ENCODE measurements at places on chromosomes 3 and 15.

DNA sequence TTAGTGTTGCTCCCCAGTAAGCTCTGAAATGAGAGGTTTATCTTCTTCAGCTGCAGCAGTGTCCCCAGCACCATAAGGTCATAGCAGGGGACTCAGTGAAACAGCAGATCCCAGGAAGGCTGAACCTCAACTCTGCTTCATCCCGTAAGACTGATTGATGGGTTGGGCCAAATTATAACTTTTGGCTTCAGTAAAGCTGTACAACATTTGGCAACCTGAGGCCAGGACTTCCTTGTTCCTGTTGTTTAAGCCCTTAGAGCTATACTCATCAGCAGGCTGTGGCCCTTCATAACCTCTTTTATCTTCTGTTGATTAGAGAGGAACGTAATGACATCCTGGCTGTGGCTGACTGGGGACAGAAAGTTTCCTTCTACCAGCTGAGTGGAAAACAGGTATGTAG is 29.0 kb downstream of the IFT122 start:
- DNase-seq, result no peak

GRCh38 chr15:90300988-90301706 is 35.7 kb downstream of the NGRN start:
- no peak for DNase-seq

GRCh38 chr3:125043599-125044151 is 12.1 kb downstream of the HEG1 start:
- DNase-seq, result no peak

DNA sequence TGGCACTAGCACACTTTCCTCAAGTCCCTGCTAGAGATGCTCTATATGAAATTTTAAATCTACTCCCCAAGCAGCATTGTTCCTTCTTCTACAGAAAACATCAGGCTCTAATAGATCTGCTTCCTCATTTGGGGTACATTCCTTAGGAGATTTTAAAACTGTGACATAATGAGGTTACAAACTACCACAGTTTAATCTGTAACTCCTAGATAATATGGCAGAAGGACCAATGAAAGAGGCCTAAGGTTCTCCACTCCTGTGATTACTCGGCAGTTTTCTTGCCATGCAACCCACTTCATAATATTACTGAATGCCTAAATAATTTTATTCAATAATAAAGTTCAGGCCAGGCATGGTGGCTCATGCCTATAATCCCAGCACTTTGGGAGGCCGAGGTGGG is 16.1 kb downstream of the ZNF106 start:
- no peak for DNase-seq

- no peak for DNase-seq
These were observed 54.6 kb downstream of the MCCC1 start for GRCh38 chr3:183044547-183045229.

GRCh38 chr3:83894223-83894622 is 1064.6 kb upstream of the CADM2 start:
- DNase-seq, result no peak

GRCh38 chr3:58432905-58433304 is 727 bp downstream of the PDHB start:
- no peak for DNase-seq

- DNase-seq, result peak; percentile 33
These were observed 300.9 kb downstream of the PYDC2 start for GRCh38 chr3:191761906-191762305.

DNA sequence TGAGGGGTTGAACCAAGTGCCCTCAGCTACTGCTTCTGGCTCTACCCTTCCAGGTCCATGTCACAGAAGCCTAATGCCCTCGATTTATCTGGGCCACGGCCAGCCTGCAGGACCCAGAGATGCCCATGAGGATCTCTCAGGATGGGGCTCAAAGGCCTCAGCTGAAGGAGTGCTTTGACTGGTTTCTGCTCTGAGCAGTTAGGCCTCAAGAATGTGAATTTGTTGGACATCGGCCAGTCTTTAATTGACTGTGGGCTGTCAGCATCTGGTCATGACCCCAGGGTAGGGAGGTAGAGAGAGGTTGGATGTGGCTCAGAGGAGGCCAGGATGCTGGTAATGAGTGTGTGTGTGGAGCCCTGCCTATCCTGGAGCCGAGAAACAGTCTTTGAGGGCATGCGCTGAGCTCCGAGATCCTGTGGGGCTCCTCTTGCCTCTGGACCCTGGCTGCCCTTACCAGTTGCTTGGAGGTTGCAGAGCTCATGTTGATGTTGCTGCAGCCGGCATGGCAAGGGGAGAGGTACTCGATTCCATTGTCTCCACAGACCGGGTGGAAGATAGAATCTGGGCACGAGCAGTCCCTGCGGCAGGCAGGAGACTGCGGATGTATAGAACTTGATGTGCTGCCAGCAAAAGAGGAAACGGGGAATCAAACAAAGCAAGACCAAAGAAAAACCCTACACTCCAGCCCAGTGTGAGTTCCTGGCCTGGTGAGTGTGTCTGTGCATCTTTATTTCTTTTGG is 49.1 kb upstream of the RAB6B start:
- no peak for DNase-seq

DNA sequence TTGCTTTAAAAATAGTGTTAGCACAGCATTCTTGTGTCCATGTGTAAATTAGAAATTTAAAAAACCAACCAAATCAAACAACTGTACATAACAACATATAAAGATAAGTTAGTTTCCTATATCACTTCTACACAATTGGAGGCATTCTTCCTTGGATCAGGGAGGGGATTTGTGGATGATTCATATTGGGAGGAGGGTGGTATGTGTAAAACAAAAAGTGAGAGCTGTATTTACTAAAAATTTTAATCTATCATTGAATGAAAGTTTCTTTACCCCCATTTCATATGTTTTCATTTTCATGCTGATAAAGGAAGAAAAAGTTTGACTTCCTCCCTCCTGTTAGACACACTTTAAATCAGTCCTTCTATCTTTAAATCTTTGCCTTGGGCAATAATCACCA is 325.0 kb downstream of the SATB1 start:
- no peak for DNase-seq

DNA sequence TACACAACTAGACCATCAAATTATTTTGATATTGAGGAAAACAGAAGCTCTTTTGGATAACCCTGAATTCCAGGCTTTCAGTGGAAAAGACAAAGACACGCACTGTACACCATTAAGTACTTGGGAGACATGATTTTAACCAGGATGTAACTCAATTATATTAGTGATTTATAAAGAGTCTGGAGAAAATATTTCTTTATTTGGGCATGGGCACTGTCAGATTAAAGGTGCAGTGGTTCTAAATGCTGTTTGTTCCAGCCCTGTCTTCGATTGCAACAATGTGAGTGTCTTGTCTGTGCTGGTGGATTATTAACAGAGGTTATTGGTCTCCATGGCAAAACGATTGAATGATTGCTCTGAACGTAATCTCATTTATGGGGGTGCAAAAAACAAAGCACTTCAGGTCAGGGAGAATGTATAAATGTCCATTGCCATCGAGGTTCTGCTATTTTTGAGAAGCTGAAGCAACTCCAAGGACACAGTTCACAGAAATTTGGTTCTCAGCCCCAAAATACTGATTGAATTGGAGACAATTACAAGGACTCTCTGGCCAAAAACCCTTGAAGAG is at the start of gene TM4SF4:
Gene TM4SF4, plus strand, starts transcription at position 448 of the 568 bp plus-strand sequence. CDS start 181 bp downstream, outside the sequence.
- no peak for DNase-seq

- DNase-seq, result no peak
These were observed 1062.4 kb downstream of the AGBL1 start for GRCh38 chr15:87142096-87142495.

DNA sequence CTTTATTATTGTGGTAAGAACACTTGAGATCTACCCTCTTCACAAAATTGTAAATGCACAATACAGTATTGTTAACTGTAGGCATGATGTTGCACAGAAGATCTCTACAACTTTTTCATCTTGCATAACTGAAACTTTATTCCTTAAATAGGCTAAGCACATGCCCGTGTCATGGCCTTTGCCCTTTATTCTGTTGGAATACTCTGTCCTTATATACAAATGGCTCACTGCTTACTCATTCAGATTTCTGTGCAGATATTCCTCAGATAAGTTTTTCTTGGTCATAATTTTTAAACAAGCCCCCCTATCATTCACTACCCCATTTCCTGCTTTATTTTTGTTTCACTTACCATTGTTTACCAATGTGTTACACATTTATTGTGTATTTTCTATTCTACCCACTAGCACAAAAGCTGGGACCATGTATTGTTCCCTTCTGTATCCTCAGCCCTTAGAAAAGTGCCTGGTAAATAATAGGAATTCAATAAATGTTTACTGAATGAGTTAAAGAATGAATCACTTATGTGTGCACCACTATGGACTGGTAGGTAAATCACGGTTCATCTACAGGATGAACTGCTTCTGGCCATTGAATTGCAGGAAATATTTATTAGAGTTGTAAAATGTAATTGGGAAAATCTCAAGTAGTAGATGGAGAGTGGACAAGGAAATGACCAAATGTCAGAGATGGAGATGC is 151.0 kb downstream of the CPNE4 start:
- no peak for DNase-seq

DNA sequence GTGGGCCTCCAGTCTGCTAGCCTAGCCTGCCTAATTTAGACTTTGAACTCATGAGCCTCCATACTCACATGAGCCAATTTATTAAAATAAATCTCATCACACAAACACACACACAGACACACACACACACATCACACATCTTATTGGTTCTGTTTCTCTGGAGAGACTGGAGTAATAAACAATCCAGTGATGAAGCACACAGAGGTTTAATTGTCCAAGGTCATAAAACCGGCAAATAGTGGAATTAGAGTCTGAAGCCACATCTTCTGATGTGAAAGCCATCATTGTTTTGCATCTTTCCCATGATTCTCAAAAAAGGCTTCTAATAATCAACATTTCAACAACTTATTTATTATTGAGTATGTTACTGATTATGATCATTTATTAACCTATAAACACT is 249.4 kb upstream of the KCNH8 start:
- no peak for DNase-seq

DNA sequence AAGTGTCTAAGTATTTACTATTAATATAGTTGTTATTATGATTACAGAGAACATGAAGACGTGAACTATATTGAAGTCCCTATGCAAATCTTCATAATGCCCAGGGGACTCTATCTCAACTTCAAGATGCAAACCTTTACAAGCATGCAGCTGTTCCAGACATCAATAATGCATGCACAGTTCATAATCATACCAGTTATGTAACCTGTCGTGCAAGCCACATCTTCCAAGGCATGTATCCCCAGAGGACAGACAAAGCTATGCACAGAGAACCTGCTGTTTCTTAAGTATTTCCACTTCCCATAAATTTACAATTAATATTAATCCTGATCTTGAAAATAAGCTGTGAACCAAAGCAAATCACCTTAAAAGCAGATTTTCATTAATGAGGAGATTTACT is 534.1 kb downstream of the TUSC7 start:
- no peak for DNase-seq

DNA sequence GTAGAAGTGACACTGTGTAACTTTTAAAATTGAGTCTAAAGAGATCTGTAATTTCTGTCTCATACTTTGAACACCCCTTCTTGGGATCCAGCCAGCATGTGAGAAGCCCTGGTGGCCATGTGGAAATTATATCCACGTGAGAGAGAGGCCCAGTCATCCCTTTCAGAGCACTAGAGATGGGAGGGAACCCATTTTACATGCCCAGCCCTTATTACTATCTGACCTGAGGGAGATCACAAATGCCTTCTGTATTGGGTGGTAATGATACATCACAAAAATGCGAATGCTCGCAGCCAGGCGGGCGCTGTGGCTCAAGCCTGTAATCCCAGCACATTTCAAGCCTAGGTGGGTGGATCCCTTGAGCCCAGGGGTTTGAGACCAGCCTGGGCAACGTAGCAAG is 27.3 kb upstream of the TRAK1 start:
- peak; percentile 93 for DNase-seq

- DNase-seq, result no peak
These were observed 74.6 kb downstream of the UBE2E2 start for GRCh38 chr3:23277688-23278087.

DNA sequence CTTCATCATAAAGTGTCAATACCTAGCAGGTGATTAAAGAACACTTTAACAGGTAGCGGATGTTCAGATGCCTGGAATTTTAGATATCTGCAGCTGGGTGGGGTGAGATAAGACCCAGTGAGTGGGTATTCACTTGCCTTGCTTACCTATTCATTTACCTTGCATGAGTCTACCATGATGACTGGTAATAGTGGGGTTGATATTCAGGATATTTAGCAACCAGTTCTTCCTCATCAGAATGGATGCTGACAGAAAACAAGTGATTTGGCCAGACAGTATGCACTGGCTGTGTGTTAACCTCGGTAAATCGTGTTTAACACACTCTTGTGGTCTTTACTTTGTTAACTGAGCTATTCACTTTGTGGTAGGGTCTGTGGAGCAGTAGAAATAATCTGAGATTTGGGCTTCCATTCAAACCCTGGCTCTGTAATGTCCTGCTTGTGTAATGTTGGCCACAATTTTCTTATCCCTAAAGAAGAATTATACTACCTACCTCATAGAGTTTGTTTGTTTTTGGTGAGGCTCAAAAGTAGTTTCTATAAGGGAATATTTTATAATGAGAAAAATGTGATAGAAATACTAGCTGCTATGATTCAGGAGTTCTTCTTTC is 391.9 kb upstream of the TBL1XR1 start:
- no peak for DNase-seq

GRCh38 chr15:57445872-57446271 is 69.6 kb downstream of the CGNL1 start:
- DNase-seq, result no peak
